SHP77 (cell line): ENCODE measurements at places on chromosomes 13 and 19.

- DNase-seq: no peak
These were observed 14.2 kb downstream of the KCNC3 start for GRCh38 chr19:50314724-50315708.

- DNase-seq: no peak
These were observed 7.5 kb downstream of the ELAVL1 start for GRCh38 chr19:7997809-7998480.

GRCh38 chr19:58021541-58022282 lies 12.1 kb upstream of the ZSCAN1 start:
- no peak for DNase-seq

- no peak for DNase-seq
These were observed 134.3 kb downstream of the ZDHHC20 start for GRCh38 chr13:21324803-21325202.

DNA sequence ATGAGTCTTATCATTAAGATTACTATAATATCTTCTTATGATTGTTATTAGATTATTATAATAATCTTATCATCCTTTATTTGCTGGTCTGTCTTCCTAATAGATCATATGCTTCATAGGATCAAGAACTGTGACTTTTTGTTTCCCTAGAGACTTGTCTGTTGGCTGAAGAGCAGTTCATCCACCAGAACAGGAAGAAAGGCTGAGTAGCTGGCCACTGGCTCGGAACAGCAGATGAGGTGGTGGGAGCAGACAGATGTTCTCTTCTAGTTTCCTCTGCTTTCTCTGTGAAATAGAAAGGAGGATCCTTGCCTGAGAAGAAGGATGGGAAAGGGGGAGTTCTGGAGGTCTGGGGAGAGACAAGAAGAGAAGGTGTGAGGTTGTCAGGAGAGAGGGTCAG lies 120.0 kb downstream of the CCNA1 start:
- no peak for DNase-seq

GRCh38 chr13:43545317-43545874 lies 241.4 kb downstream of the ENOX1 start:
- DNase-seq: no peak

GRCh38 chr19:52273301-52273700 lies 3.9 kb downstream of the ZNF766 start:
- no peak for DNase-seq

GRCh38 chr19:4140237-4140711 lies 13.2 kb upstream of the CREB3L3 start:
- peak; percentile 77 for DNase-seq

GRCh38 chr13:85828094-85828684 lies 29.0 kb upstream of the SLITRK6 start:
- peak; percentile 42 for DNase-seq

DNA sequence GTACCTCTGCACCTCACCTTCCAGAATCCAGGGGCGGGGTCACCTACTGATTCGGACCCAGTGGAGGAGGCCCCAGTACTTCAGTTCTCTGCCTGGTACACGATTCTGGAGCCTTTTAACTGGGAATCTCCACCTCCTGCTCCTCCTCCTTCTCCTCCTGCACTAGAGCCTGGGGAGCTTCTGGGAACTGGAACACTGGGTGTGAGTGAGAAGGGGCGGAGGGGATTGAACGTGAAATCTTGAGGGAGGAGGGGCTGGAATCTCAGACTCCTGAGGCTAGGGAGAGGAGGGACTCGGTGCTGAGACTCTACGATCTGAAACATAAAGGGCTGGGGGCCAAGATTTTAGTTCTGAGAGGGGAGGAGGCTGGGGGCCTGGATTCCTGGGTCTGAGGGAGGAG lies at the start of gene KLK8:
Gene KLK8 (minus strand): TSS at position 90 of the 400 bp plus-strand sequence. CDS start 437 bp downstream, outside the sequence.
- no peak for DNase-seq

DNA sequence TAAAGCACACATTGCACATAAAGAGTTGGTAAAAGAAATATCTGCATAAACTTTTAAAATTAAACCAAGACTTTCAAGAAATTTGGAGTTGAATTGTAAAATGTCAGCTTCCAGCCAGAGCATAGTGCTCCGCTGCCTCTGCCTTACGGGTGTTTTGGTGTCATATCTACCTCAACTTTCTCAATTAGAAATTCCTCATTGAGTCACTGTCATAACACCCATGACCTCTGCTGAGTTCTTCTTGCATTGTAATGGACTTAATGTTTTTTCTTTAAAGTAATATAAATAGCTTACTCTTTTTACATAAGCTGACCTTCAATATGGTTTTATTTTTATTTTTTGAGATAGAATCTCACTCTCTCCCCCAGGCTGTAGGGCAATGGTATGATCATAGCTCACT lies 551.0 kb upstream of the NBEA start:
- DNase-seq: no peak

- peak; percentile 80 for DNase-seq
These were observed 44.0 kb downstream of the BRD4 start for GRCh38 chr19:15288146-15288963.

- no peak for DNase-seq
These were observed 72.2 kb upstream of the WASF3 start for GRCh38 chr13:26485288-26485687.

DNA sequence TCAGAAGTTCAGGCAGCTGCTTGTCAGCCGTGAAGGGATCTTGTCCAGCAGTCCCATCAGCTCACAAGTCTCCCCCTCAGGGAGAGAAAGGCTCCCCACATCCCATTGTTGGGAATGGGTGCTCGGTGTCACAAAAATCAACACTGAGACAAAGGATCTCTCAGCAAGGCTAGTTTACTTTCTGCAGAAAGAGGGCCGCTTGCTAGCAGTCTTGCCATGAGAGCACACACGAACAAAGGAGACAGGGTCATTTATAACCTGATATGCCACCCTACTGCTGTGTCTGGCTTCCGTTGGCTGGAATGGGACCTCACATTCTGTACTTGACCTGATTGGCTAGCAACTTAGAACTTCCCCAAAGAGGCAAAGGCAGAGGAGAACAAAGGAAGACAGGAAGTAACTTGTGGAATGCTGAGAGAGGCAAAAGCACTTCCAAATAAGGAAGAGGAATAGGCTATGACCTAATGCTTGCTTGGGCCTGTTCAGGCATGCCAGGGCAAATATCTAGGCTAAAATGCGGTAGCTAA lies 8.7 kb upstream of the IGFL3 start:
- DNase-seq: peak; percentile 78

DNA sequence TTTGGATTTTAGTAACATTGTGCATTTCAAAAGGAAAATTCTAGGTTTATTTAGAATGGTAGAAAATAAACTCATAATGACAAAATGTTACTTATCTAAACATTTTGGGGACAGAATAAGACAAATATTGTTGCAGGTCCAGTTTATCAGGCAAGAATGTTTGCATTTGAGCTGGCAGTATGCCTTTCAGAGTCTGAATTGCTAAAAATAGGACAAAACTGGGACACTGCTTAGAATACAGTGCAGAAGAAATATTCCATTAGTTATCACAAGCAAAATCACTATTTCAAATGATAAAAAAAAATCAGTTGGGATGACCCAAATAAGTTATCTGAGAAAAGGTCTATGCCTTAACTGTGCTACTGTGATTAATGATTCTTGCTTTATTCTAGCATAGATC lies 870.3 kb upstream of the MIR17HG start:
- DNase-seq: no peak

GRCh38 chr13:93744886-93745285 lies 518.3 kb downstream of the GPC6 start:
- no peak for DNase-seq

- no peak for DNase-seq
These were observed 11.8 kb upstream of the EDNRB start for GRCh38 chr13:77930430-77930829.

DNA sequence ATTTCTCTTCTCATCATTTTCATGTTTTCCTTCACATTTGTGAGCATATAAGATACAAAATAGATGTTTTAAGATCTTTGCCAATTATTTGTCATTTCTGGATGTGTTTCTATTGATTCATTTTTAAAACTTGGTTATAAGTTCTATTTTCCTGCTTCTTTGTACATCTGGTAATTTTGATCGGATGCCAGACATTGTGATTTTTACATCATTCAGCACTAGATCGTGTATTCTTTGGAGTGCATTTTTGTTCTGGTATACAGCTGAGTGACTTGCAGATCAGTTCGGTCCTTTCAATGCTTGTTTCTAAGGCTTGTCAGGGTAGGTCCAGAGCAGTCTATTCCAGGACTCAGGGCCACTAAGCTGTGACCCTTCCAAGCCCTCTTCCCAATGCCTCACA lies 198.2 kb downstream of the KLF12 start:
- DNase-seq: no peak

- no peak for DNase-seq
These were observed 34.0 kb downstream of the KCTD4 start for GRCh38 chr13:45166858-45167257.
